ENCODE measurements at places on chromosomes 13 and 19. TPM values are rescaled to one million over a fixed set of nuclear protein-coding genes. Genes with fewer than 3 reads are reported as not detected.

- no peaks in the 10 kb centered on the region for H3K4me1 ChIP-seq
- H3K27ac ChIP-seq: no peak overlapping the region
- DNase-seq: no peak
- no peak overlapping the region for H3K4me3 ChIP-seq
- no peaks in the 10 kb centered on the region for H3K27me3 ChIP-seq
Measured at GRCh38 chr13:97284558-97284957, 62.4 kb downstream of the MBNL2 start.

- H3K27ac ChIP-seq: no peak overlapping the region
- no peaks in the 10 kb centered on the region for H3K27me3 ChIP-seq
- DNase-seq: no peak
- H3K4me1 ChIP-seq: no peaks in the 10 kb centered on the region
Measured at GRCh38 chr13:50030315-50030714, 15.1 kb downstream of the KCNRG start.

- H3K4me3 ChIP-seq: no peak overlapping the region
- H3K4me1 ChIP-seq: no peaks in the 10 kb centered on the region
- DNase-seq: no peak
- peaks cover 72% of the 10 kb centered on the region for H3K36me3 ChIP-seq
- H3K27me3 ChIP-seq: no peaks in the 10 kb centered on the region
Measured at GRCh38 chr19:1613808-1614570, 8.7 kb upstream of the UQCR11 start.

GRCh38 chr19:32373585-32374295, 28.3 kb downstream of the ZNF507 start:
- DNase-seq: no peak
- no peak overlapping the region for H3K4me3 ChIP-seq
- no peaks in the 10 kb centered on the region for H3K27me3 ChIP-seq
- H3K36me3 ChIP-seq: peaks cover 5% of the 10 kb centered on the region

- H3K4me1 ChIP-seq: no peaks in the 10 kb centered on the region
- H3K4me3 ChIP-seq: no peak overlapping the region
- H3K36me3 ChIP-seq: no peaks in the 10 kb centered on the region
- H3K27ac ChIP-seq: no peak overlapping the region
- DNase-seq: no peak
Measured at GRCh38 chr19:398719-399118, 10.2 kb downstream of the C2CD4C start.

GRCh38 chr13:98258226-98258625, 81.2 kb upstream of the RNF113B start:
- H3K4me1 ChIP-seq: peaks cover 2% of the 10 kb centered on the region
- no peak overlapping the region for H3K27ac ChIP-seq
- H3K36me3 ChIP-seq: no peaks in the 10 kb centered on the region
- no peak overlapping the region for H3K4me3 ChIP-seq
- no peak for DNase-seq

DNA sequence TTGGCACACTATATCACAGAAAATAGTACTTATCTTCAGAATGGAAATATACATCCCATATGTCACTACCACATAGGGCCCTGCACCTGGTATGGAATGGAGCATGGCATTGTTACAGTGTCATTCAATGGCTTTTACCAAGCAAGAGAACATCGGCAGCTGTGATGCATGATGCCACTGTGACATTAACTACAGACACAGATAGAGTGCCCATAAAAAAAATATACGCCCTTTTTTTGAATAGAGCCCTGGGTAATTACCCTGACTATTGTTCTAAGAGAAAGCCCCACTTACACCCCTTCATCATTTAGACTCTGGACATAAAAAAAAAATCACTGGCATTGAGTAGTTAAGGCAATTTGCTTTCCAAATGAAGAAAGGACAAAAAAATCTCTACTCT, 320.3 kb downstream of the DNAJC15 start:
- no peaks in the 10 kb centered on the region for H3K4me1 ChIP-seq
- H3K27ac ChIP-seq: no peak overlapping the region
- no peak overlapping the region for H3K4me3 ChIP-seq

DNA sequence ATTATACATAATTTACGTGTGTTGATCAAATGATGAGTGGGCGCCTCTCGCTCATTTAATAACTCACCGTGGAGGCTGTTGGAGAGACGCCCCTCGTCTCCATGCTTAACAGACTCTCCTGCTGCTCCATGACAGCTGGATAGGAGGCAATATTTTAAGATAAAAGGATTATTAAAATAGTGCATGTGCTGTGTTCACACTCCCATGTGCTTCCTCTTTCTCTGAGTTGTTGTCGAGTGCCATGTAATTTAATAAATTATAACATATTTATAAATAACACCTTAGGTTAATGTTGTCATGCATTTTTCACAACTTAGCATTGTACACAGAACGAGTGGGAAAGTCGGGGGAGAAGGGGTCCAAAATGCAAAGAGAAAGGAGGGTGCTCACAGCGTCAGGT, 161.4 kb upstream of the TSHZ3 start:
- H3K4me1 ChIP-seq: no peaks in the 10 kb centered on the region
- H3K36me3 ChIP-seq: no peaks in the 10 kb centered on the region
- no peak overlapping the region for H3K27ac ChIP-seq
- no peaks in the 10 kb centered on the region for H3K27me3 ChIP-seq
- H3K4me3 ChIP-seq: no peak overlapping the region

DNA sequence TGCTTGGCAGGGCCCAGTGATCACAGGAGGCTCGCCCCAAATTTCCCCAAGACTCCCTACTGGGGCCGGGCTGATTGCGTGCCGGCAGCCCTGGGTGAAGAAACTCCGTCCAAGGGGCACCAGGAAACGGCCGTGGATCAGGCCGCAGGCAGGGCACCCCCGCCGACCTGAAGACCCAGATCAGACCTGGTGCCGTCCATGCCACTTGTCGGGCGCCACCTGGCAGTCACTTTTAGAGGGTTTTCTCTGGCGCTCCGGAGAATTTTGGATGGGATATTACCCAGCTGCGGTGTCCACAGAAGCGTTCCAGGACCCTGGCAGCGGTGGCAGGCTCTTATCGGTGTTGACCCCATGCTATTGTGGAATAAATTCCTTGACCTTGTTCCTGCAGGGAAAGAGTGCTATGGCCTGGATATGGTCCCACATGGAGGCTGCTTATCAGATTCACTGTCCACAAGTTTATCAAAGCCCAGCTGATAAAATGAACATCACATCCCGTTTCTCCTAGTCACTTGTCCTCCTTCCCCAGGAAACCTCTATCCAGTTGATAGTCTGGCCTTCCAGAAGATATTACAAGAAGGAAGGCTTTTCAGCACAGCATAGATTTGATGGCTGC, 38.2 kb downstream of the IGFL2 start:
- H3K36me3 ChIP-seq: no peaks in the 10 kb centered on the region
- H3K4me3 ChIP-seq: no peak overlapping the region
- no peak for DNase-seq
- no peaks in the 10 kb centered on the region for H3K4me1 ChIP-seq

GRCh38 chr19:42154471-42155323, 22.5 kb upstream of the POU2F2 start:
- DNase-seq: no peak
- peaks cover 9% of the 10 kb centered on the region for H3K27me3 ChIP-seq
- H3K36me3 ChIP-seq: no peaks in the 10 kb centered on the region
- peaks cover 17% of the 10 kb centered on the region for H3K4me1 ChIP-seq
- H3K27ac ChIP-seq: no peak overlapping the region

GRCh38 chr19:1855828-1856255, 7.5 kb downstream of the KLF16 start:
- no peak for DNase-seq
- peaks cover 58% of the 10 kb centered on the region for H3K4me1 ChIP-seq
- H3K27me3 ChIP-seq: no peaks in the 10 kb centered on the region
- no peaks in the 10 kb centered on the region for H3K36me3 ChIP-seq
- H3K27ac ChIP-seq: peak overlapping the region; percentile 58
- H3K4me3 ChIP-seq: no peak overlapping the region

DNA sequence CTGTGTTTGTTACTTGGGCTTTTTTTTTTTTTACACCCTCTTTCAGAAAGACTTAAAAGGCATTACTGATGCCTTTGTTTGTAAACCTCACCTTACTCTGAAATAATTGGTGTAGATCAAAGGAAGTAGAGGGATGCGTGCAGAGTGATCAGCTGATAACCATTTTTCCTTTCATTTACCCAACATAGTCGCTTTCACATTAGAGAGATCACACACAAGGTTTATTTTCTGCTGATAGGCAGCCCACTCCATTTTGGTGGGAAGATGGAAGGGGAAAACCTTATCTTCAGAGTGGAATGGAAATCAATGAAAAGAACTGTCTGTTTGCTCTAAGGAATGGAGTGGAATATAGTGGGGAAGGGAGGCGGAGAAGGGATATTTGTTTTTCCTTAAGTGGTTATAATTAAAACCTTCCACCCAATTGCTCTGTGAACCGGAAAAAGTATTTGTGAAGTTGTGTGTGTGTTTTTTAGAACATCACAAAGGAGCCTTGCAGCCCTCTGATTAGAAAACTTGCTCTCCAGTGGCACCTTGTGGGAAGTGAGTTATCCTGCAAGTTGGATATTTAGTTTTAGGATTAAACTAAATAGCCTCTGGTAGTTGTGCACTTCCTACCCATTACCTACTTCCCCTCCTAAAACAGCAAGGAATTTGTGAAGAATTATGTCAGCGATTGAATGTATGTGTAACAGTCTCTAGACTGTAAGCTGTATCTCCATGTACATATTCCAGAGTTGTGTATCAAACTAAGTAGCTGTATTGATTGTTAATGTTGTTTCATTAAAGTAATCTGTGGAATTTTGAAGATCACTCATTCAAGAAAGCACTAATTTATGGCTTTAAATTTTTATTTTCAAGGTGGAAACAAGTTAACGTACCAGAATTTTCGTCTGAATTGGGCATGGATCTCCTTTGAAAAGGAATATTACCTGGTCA, 76.8 kb downstream of the FREM2 start:
- H3K27me3 ChIP-seq: no peaks in the 10 kb centered on the region
- H3K4me3 ChIP-seq: no peak overlapping the region
- H3K36me3 ChIP-seq: no peaks in the 10 kb centered on the region
- 0 out of 2 replicates have a peak overlapping the region, but pooled peaks have one; percentile 39 for H3K27ac ChIP-seq
- no peaks in the 10 kb centered on the region for H3K4me1 ChIP-seq

GRCh38 chr19:51511353-51511752, 9.8 kb upstream of the SIGLEC12 start:
- no peak for DNase-seq
- H3K27me3 ChIP-seq: no peaks in the 10 kb centered on the region
- H3K4me3 ChIP-seq: no peak overlapping the region

DNA sequence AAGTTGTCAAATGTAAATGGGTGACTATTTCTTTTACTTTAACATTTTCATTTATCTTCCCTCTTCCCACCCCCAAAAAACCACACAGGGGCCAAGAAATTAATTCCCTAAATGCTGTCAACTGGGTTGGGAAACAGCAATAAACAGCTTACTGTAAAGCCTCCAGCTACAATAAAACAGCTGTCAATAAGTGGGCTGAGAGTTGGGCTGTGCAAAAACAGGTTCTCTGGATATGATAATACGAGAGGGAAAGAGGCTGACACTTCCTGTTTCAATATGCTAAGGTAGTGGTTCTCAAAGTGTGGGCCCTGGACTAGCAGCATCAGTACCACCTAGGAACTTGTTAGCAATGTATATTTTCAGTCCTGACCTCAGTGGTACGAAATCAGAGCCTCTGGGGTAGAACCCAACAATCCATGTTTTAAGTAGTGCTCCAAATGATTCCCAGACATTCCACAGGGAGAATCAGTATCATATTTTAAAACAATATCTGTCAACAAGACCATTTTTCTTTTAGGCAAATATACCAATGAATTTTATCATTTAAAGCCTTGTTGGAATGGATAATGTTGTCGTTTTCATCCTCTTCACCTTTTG, 8.4 kb downstream of the PCDH9 start:
- H3K27me3 ChIP-seq: no peaks in the 10 kb centered on the region
- no peaks in the 10 kb centered on the region for H3K36me3 ChIP-seq
- no peak overlapping the region for H3K27ac ChIP-seq
- H3K4me1 ChIP-seq: no peaks in the 10 kb centered on the region
- H3K4me3 ChIP-seq: no peak overlapping the region

GRCh38 chr19:44904426-44904994, 1.1 kb upstream of the APOE start:
- no peak overlapping the region for H3K4me3 ChIP-seq
- DNase-seq: peak; percentile 54
- no peaks in the 10 kb centered on the region for H3K27me3 ChIP-seq
- peaks cover 8% of the 10 kb centered on the region for H3K4me1 ChIP-seq

GRCh38 chr13:55937180-55937579, 1203.5 kb upstream of the PRR20A start:
- no peaks in the 10 kb centered on the region for H3K4me1 ChIP-seq
- H3K27me3 ChIP-seq: no peaks in the 10 kb centered on the region
- H3K27ac ChIP-seq: no peak overlapping the region
- H3K36me3 ChIP-seq: no peaks in the 10 kb centered on the region
- no peak overlapping the region for H3K4me3 ChIP-seq
- no peak for DNase-seq

GRCh38 chr19:11227195-11227886, 12.1 kb upstream of the ANGPTL8 start:
- peak; percentile 88 for DNase-seq
- peaks cover 7% of the 10 kb centered on the region for H3K36me3 ChIP-seq
- no peak overlapping the region for H3K27ac ChIP-seq
- H3K4me3 ChIP-seq: no peak overlapping the region
- no peaks in the 10 kb centered on the region for H3K4me1 ChIP-seq

DNA sequence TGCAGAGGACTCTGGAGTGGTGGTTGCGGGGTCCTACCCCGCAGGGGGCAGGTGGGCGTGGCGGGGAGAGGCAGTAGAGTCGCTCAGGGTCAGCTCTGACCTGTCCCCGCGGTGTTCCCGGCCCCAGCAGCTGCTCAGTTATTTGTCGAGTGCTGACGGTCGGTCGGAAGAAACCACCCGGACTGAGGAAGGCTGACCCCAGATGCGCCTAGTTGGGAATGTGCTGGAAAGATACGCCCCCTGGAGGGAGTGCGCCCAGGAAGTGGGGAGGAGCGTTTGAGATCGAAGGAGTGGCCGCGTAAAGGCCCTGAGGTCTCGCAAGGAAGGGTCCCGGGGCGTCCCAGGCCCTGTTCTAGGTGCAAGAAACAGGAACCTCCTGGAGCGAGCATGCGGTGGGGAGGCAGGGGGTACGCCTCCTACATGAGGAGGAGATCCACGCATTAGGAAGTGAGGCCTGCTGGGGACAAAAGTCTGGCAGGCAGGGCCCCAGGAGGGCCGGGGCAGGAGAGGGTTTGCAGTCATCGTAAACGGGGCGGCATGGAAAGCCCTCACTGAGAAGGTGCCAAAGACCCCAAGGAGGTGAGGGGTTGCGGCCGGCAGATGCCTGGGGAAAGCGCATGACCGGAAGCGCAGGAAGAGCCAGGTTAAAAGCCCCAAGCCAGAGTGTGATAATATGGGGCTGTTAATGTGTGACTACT, 9.2 kb downstream of the CCDC8 start:
- H3K4me1 ChIP-seq: peaks cover 16% of the 10 kb centered on the region
- no peaks in the 10 kb centered on the region for H3K36me3 ChIP-seq
- no peak overlapping the region for H3K27ac ChIP-seq
- H3K4me3 ChIP-seq: peak overlapping the region; percentile 35
- peak; percentile 83 for DNase-seq

The RFPL4AL1 gene
- not detected for total RNA-seq

The EPS8L1 gene
- 37.0 TPM for total RNA-seq

The COPE gene
- total RNA-seq: 178 TPM

The UCHL3 gene
- total RNA-seq: 61.1 TPM

The CEACAM4 gene
- total RNA-seq: not detected

The GPR108 gene
- 35.3 TPM for total RNA-seq

The PCDH20 gene
- 2.6 TPM for total RNA-seq

Data from H1 (cell line).